ENCODE measurements at places on chromosomes 2 and 18.
A peak's percentile ranks its signal among the peaks of the same experiment; 100 is the strongest.

DNA sequence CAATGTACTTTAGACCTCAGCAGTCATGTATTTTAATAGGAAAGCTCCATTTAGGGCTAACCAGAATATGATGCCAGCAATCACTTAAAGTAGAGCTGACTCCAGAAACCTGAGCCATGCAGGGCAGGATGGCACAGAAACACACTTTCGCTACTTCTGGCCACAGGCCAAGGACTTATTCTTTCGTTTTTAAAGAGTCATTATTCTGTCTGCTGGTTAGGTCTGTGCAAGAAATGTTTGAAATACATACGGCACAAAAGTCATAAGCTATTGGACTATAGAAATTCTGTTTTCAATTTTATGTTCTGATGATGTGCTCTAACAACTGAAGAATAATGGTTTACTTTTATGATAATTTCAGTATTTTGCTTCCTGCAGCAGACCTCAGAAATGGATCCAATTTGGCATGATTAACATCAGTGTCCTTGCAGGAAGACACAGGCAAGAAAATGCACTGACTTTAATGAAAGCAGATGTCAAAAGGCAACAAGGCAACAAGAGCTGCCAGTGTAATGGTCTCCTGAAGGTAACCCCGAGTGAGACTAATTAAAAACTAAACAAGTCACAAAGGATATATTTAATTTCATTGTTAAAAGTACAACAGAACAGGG is 114.4 kb upstream of the CHRNA1 start:
- DNase-seq, result peak; percentile 38

DNA sequence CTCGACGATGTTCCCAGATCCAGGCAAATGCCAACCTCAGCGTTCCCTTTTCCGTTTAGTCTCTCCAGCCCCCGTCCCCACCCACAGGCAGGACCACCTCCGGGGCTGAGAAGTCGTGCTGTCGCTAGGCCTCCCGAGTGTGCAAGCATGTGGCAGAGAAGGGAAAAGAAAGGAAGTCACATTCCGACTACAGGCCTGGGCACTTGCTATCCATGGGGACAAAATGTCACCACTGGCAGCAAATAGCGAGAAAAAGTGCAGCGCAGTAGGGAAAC is 420 bp downstream of the PIGN start:
- DNase-seq, result peak; percentile 31

- DNase-seq, result no peak
These were observed 288.2 kb upstream of the LRATD1 start for GRCh38 chr2:14344355-14344754.

- no peak for DNase-seq
These were observed 40.6 kb upstream of the ACYP2 start for GRCh38 chr2:54074606-54075341.

GRCh38 chr2:220451438-220451837 is 824.0 kb downstream of the SLC4A3 start:
- no peak for DNase-seq

- no peak for DNase-seq
These were observed 21.2 kb downstream of the NPPC start for GRCh38 chr2:231905026-231905425.

- DNase-seq, result no peak
These were observed 495.3 kb downstream of the IRS1 start for GRCh38 chr2:226304308-226304707.

DNA sequence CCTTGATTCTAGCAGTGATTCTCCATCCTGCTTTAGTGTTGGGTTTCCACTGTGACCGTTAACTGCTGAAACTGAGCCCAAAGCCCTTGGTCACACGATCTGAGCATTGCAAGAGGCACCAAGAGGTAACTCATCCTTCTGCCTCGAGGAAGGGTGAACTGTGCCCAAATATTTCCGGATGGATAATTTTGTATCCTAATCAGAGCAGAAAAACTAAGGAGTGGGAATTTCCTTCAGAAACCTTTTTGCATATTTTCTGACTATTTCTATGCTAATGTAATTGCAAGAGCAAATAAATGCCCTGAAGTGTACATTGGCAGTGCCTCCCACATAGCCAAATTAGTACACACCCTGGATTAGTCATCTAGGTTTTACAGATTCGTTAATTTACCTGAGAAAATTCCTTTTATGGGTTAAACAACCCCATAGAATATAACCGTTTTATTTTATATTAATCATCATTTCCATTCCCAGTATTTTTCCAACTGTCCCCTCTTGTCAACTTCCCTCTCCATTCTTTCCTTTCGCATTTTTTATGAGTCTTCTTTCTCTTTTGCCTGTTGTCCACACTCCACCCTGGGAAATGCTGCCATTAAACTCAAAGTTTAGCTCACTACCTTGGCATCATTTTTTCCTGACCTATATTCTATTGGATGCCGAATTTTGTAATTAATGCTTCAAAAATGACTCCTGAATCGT is 31.7 kb upstream of the COBLL1 start:
- no peak for DNase-seq

DNA sequence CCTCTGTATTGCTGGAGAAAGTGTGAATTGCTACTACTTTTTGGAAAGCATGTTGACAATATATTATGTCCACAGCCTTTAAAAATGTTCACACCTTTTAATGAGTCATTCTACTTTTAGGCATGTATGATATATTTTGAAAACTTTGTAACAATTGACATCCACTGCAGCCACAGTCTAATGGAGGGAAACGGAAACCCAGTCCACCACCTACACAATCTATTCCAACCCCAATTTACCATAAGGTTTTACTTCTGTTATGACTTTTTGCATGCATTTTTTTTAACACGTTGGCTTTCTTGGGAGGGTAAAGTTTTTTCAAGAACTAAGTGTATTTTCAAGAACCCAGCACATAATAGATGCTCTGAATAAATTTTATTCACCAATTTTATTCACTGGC is 38.5 kb upstream of the ATP8B1 start:
- DNase-seq, result no peak

- DNase-seq, result no peak
These were observed 164.9 kb upstream of the ZFP36L2 start for GRCh38 chr2:43391201-43391877.
